Activated T-helper 1 cell treated with anti-CD3 and anti-CD28 coated beads, Interleukin-12 subunit alpha, Interleukin-12 subunit beta, Interleukin-2, Interleukin-4 antibody, amounts not matched to agents 30 ng/mL and 10 ng/mL and 1 ng/mL, durations not matched to agents 14 hours and 24 hours and 36 hours (primary cell): ENCODE measurements at places on chromosomes 7 and 10. TPM values are rescaled to one million over a fixed set of nuclear protein-coding genes. Genes with fewer than 3 reads are reported as not detected.
A peak's percentile ranks its signal among the peaks of the same experiment; 100 is the strongest.

DNA sequence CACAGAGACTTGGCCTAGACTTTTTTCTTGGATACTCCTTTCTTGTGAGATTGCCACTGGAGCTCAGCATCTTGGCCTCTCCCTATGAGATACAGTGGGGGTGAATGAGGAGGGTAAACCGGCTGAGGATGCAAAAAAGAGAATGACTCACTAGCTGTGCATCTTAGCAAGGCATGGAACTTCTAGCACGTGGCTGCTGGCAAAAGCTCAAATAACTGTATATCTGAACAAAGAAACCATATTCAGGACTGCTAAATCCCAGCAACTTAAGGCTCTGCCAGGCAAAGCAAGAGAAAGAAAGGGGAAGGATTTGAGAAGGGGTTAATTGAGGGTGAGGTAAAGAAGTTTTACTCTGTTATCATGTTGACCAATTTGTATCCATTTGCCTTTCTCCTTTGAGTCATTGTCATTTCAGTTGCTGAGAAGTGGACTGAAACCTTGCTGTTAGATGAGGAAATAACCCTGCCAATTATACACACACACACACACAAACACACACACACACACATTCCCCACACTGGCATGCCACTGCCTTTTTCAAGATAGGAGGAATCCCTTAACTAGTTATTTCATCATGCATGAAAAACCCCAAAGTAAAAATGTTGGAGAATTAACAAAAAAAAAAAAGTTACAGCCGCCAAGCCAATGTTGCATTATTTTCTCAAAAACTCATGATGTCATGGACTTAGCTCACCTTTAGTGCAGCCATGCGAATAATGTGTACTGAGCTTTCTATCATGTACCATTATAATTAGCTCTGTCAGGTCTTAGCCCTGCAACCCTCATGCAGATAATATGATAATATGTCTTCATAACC, 997.3 kb downstream of the LRMDA start:
- DNase-seq: no peak

- no peak for DNase-seq
Observed at GRCh38 chr10:126671402-126671975, 996 bp upstream of the C10orf90 start.

Gene WDR86
- not detected in 2 replicates for total RNA-seq

Gene FAM20C
- 0.15 and 0.34 TPM in 2 replicates for total RNA-seq

GRCh38 chr10:74949843-74950765, 123.7 kb downstream of the KAT6B start:
- DNase-seq: no peak

Gene SH2D4B
- 0.18 and 0.20 TPM in 2 replicates for total RNA-seq

DNA sequence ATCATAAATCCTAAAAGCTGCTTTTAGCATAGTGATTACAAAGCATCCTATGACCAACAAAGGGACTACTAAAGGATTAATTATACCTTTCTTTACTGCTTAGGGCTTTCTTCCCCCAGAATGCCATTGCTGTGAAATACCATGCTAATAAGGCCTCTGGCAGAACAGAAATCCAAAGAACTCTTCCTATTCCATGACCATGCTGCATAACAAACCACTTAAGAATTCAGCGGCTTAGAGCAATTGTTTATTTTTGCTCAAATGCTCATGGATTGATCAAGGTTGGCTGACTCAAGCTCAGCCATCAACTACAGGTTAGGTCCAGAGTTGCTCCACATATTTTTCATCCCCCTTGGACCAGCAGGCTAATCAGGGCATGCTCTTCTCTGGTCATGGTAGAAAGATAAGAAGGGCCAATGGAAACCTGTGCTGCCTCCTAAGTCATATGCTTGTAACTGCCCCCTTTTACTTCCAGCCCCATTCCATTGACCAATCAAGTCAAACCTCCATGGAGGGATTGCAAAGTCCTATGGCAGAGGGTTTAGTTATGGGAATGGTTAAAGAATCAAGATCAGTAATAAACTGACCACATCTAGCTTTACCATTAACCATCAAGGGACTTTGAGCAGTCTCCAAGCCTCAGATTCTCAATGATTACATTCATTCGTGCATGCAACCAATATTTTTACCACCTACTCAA, 244.4 kb upstream of the FZD1 start:
- DNase-seq: no peak

DNA sequence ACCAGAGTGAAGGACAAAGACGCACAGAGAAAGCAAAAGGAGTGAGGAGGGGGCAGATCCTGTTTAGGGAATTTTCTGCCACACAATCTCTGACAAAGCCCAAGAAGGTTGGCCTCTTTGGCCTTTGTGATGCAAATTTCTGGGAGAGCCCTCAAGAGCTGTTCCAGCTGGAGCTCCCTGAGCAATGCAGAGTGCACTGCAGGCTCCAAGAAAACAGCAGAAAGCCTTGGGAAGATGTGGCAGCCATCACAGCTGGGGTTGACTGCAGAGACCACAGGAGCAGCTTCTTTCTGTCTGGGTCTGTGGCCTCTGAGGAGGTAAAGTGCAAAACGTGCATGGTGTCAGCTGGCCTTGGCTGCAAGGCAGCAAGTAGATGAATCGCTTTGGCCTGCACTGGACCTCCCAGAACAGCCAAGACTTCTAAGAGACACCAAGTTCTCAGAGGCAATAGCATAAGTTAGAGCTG, 200.2 kb downstream of the ELMO1 start:
- no peak for DNase-seq

Gene RHOBTB1
- not detected in 2 replicates for total RNA-seq

GRCh38 chr7:991729-992656, 9.0 kb downstream of the CYP2W1 start:
- no peak for DNase-seq

Gene C7orf33
- total RNA-seq: not detected in 2 replicates

DNA sequence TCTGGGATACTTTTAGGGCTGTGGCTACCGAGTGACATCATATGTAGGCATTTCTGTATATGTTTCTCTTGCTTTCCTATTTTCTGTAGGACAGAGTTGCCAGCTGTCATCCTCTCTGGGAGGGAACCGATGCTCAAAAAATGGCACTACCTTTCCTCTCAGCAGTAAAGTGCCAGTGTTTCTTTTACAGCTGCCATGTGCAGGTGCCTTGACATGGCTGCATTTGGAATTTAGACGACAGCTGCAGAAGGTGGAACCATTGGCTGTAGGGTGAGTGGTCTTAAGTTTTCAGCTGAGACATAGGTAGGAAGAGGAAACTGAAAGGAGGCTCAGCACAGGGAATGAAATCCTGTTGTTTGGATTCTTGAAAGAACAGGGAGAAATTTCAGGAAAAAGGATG, 20.2 kb upstream of the RPA3 start:
- no peak for DNase-seq

Gene PTCD1
- total RNA-seq: 13.7 and 16.0 TPM in 2 replicates

DNA sequence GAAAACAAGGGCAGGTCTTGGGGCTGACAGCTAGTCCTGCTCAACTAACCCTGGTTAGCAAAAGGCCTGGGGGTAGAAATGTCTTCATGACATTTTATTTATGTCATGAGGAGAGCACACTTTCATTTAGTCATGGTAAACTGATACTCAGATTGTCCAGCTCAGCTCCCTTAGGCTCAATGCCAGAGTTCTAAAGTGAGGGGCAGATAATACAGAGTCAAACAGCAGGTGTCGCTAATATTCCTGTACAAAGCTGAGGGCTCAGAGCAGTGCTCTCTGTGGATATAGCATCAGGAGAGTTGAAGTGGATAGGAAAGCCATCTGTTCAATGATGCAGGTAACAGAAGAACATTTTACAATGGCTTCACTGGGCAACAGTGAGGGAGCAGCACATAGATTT, 26.8 kb upstream of the CALCR start:
- no peak for DNase-seq

DNA sequence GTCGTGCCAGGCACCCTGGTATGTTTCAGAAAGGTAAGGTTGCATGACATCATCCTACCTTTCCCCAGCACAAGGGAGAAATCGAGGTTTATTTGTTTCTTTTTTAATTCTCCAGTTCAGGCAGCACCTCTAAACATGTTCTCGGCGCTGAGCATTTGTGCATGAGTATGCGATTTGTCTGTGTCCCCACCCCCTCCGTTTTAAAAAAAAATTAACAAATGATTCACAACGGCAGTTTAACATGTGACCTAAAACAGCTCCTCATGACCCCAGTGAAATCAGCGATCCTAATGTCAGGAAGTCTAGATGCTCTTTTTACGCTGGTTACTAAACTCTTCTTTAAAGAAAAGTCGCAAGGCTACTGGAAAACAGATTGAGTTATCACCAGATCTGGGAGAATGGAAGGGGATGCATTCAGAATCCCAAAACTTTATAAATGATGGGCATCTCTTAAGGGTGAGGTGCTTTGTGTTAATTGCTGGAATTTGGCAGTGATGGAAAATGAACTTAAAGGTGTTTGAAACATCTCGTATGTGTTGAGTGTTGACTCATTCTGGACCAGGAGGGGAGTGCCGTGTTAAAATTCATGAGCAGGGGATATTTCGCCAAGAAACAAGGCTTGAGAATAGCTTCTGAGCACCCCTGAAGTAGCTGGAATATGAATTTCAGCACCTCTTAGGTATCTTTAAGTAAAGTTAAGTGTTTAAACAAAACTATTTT, 106.8 kb upstream of the PDCD4 start:
- no peak for DNase-seq

- DNase-seq: no peak
Observed at GRCh38 chr7:37514497-37514896, 65.8 kb upstream of the ELMO1 start.

DNA sequence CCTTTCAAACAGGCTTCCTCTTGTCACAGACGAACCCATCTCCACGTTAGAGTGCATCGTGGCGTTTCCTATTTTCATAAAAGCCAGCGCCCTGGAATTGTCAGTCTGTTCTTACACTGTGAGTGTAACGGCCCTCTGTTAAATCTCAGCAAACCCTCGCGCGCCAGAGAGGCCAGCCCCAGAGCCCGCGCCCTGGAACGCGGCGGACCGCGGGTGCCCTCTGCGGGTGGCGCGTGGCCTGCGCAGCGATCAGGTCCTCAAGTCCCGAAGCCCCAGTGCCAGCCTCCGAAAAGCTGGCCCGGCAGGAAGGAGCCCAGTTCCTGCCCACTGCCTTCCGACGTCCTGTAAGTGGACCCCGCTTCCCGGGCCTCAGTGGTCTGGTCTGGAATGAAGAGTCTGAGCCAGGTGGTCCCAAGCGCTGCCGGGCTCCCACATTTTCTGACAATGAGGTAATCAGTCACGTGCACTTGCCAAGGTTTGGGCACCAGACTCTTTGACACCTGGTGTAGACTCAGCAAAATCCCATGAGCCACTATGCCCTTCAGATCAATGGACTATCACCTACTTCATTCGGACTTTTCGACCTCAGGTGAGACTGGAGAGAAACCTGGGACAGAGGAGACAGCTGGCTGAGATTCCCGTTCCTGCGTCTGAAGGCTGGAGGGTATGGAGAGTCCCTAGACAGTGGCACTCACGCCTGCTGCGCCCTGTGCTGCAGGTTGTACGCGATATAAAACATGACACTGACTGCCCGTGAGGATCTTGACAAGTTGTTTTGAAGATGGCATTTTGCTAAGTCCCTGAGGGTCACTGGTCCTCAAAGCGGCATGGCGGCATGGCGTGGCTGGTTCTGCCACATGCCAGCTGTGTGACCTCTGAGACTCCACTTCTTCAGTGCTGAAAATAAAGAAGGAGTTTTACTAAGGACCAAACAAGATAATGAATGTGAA, 109.4 kb upstream of the LANCL2 start:
- peak; percentile 57 for DNase-seq

- no peak for DNase-seq
Observed at GRCh38 chr10:26574783-26575182, 122.7 kb upstream of the PDSS1 start.

Gene PON1
- not detected in 2 replicates for total RNA-seq

DNA sequence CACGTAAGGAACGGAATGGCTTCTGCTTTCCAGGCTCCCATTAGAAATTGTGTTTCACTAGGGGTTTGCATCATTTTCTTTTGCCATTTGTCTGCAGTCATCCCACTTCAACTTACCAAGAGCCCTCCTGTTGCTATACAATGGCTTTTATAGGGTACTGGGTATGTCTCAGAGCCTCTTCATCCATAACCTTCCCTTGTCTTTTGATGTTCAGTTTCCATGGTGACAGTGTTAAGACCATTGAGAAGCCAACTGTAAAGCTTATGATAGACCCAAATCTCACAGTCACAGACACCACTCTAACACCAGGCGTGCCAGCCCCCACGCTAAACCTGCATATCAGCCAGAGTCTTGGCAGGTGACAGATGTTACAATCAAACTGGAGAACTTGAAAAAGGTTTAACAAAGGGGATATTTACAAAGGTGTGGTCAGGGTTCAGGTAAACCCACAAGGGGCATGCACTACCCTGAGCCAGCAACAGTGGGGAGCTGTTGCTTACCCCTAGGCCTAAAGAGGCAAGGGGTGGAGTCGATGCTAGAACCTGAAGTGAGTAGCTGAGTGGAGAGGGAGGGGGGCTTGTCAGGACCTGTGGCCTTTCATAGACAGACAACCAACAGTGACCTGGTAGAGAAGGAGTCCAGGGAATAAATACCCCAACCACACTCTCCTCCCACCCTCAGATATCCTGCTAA, 53.2 kb upstream of the ABLIM1 start:
- DNase-seq: no peak

GRCh38 chr10:61897671-61898434, 3.6 kb upstream of the ARID5B start:
- no peak for DNase-seq

Gene C10orf62
- not detected in 2 replicates for total RNA-seq

GRCh38 chr10:2509081-2509531, 558.2 kb upstream of the PFKP start:
- no peak for DNase-seq

Gene OR2A1
- not detected in 2 replicates for total RNA-seq

Gene TFAM
- total RNA-seq: 99.9 and 106 TPM in 2 replicates

Gene SPDYE5
- not detected in 2 replicates for total RNA-seq

Gene NUTM2A
- total RNA-seq: 0.31 TPM in 1 of 2 replicates, not detected in the other

Gene LIPA
- total RNA-seq: 5.3 and 6.2 TPM in 2 replicates

DNA sequence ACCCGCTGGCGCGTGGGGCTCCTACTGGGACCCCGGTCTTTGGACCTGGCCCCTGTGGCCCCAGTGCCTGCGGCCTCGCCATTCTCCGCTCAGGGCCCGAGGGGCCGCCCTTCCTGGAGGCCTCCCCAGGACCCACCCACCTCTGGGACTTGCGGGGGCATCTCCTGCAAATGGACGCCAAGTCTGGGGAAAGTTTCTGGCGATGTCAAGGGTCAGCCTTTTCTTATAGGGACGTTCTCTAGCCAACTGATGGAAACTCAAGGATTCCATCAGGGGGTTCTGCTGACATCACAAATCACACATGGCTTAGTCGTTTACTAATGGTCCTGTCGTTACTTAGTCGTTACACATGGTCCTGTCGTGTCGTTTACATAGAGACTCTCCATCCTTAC, 57.7 kb upstream of the RHOBTB1 start:
- DNase-seq: no peak

Gene STAG3
- total RNA-seq: 25.0 and 30.6 TPM in 2 replicates

DNA sequence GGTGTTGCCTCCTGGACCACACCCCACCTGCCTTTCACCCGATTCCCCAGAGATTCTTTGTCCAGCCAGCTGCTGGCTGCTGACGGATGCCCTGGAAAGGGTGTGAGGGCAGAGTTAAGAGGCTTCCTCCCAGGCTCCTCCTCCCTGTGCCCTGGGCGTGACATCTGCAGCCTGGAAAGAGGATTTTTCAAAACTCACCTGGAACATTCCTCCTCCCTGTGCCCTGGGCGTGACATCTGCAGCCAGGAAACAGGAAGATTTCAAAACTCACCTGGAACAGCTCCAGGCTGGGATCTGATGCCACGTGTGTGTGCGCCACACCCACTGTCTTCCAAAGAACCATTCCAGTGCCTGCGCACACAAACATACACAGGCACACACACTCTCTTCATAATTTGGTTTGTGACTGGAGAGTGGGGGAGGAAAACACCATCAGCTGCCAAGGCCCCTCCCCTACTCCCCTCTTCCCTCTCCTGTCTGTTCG, 5.2 kb downstream of the MARVELD1 start:
- no peak for DNase-seq

- no peak for DNase-seq
Observed at GRCh38 chr10:11573497-11573896, 38.0 kb downstream of the USP6NL start.
